ENCODE measurements at places on chromosomes 6 and 20.

- no peak for DNase-seq
Observed at GRCh38 chr6:44514085-44514484, 126.6 kb downstream of the CDC5L start.

- DNase-seq: no peak
Observed at GRCh38 chr20:41784209-41784958, 166.2 kb upstream of the CHD6 start.

GRCh38 chr20:53774461-53775203, 181.0 kb upstream of the ZNF217 start:
- DNase-seq: peak; percentile 92

DNA sequence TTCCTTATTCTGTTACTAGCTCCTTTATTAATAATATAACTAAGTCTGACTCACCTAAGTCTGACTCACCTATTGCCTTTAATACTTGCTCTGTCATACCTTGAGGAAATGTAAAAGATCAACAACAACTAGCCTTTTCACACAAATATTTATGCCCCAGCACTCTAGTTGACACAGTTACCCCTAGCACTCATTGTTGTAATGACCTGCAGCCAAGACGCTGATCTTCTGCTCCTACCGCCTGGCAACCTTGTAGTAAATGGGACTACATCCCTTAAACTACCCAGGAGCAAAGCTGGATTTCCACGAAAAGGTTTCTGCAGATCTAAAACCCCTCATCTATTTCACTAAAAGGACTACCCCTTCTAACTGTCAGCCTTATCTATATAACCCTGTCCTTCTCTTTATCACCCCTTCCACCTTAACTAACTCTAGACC, 90.0 kb downstream of the PLG start:
- peak; percentile 64 for DNase-seq

DNA sequence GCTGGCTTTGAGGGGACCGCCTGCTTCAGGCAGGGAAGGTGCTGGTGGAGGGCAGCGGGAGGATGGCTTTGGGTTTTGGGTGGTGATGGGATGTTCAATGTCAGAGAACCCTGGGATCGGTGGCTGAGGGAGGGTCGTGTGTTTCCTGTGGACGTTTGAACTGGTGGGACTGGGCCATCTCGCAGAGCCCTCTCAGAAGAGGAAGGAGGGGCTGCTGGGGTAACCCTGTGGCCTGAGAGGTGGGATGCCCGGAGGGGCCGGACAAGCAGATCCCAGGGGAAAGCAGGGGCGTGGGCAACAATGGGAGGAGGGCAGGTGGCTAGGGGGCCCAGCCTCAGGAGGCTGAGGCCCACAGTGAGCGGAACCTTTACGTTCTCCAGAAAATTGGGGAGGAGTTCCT, 34.9 kb downstream of the PYGB start:
- no peak for DNase-seq

DNA sequence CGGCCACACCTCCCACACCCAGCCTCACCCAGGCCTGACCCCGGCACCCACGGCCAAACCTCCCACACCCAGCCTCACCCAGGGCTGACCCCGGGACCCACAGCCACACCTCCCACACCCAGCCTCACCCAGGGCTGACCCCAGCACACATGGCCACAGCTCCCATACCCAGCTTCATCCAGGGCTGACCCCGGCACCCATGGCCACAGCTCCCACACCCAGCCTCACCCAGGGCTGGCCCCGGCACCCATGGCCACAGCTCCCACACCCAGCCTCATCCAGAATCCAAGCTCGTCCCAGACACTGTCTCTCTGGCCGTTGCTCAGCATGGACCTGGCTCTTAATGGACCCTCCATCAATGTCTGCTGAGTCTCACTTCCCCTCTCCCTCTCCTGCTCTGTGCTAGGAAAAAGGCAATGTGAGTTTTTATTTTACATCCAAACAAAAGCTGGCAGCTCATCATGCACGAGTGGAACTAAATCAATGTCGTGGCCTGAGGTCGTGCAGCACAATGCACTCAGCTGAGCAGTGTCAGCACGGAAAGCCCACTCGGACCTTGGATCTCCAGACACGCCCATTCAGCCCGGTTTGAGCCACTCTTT, 36.1 kb downstream of the NINL start:
- DNase-seq: no peak

DNA sequence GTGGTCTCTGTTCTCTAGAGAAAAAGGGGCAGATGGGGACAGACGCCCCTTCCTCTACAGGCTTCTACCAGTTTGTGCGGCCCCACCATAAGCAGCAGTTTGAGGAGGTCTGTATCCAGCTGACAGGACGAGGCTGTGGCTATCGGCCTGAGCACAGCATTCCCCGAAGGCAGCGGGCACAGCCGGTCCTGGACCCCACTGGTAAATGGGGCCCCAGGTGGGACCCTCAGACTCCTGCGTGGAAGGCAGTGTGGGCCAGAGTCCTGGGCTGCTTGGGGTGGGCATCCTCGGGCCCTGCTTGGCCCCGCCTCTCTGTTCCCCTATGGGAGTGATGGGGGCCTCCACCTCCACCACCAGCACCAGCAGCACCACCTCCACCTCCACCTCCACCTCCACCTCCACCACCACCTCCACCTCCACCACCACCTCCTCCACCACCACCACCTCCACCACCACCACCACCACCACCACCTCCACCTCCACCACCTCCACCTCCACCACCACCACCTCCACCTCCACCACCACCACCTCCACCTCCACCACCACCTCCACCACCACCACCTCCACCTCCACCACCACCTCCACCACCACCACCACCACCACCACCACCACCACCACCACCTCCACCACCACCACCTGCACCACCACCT, 3.2 kb upstream of the TNFRSF6B start:
- no peak for DNase-seq

DNA sequence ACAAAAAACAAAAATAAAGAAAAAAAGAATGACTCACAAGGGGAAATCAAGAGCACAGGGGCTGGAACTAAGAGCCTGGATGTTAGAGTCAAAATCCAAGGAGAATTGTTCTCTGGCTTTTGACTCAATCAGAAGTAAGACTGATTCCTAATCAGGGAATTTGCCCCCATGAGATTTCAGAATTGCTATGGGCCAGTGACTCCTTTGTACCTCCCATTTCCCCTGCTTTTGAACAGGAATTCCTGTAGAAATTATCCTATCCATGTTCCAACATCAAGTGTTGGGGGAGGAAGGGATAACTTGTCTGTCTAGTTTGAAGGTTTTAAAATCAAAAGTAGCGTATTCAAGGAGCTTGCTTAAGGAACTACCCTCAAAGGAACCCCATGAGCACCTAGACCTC, 396.7 kb downstream of the CDC5L start:
- no peak for DNase-seq

DNA sequence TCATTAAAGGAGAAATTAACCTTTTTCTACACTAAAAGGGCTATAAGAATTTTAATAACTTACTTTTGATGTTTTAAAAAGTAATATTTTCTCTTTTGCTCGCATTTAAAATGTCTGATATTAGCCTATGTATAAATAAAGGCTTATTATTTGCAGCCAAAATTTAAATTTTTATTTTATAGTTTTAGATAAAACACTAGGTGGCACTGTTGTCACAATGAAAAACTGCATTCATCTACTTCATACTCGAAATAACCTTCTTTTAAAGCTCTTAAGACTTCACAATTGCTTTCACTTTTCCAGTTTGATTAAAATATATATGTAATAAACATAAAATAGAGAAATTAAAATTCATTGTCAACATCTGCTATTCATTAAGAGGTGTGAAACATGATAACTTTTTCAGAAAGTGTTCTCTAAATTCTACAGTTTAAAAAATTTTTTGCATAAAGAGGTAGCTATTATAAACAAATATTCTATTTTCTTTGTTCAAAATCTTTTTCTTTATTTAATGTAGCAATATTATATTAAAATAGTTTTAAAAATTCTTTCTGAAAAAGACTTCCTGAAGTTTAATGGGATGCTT, 78.8 kb upstream of the DEFB112 start:
- no peak for DNase-seq

DNA sequence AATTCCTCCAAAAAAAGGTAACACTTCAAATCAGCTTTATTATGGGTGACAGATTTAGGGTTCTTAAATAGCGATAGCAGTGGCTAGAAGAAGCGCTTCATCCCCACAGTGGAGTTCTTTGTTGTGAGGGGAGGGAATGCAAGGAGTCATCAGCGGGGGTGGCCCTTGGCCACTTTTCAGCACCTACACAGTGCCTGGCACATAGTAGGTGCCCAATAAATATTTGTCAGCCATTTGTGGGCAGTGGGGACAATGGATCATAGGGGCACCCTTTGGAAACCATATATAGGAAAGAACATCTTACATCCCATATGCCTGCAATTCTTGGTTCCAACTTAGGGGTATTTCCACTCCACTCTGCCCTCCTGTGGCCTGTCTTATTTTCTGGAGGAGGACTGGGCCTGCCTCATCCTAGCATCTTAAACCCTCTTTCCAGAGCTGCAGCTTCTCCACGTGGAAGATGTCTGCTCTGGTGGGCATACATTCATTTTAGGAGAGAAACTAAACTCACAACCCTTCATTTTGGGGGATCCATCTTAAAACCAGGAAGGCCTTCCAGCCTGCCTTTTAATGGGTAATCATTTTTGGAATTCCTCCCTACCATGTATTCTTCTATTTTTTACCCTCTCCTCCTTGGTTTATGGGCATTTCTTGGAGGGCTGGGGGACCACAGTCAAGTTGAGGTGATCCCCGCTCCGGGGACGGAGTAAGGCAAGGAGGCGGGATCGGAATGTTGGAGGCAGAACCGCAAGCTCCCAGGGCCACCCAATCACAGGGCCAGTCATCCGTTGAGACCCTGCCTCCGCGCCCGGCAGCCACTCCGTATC, 2.6 kb upstream of the GPSM3 start:
- DNase-seq: peak; percentile 42

GRCh38 chr6:108163267-108163643, 2.6 kb upstream of the NR2E1 start:
- DNase-seq: peak; percentile 77

DNA sequence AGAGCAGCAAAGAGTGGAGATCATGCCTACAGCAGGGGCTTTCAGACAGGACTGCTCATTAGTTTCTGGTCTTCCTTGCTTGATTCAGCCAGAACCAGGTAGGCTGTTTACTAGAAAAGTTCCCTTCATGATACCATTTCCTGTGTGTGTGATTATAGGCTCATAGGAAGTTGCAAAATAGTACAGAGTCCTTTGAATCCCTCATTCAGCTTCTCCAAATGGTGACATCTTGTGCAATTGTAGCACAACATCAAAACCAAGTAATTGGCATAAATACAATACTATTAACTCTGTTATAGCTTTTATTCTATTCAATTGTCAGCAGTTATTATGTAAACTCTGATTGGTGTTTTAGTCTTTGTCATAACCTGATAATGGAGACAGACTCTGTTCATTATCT, 347.3 kb upstream of the CDH4 start:
- DNase-seq: no peak

- DNase-seq: no peak
Observed at GRCh38 chr6:126764671-126765070, 353.8 kb upstream of the RSPO3 start.

DNA sequence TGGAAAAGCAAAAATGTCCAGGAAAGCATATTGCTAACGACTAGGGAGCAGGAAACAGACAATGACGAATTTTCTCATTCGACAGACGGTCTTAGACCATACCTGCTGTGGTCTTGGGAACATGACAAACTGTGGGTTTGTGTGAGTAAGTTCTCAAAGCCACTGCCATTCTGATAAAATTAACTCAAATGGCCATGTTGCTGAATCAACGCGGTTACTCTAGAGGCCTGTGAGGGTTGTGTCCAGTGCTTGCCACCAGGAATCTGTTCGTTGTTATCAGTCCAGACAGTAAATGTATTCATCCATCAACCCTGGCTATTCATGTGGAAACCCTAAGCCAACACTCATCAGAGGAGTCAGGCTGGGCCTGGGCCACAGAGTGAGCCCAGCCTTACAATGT, 124.3 kb downstream of the MYLK4 start:
- peak; percentile 8 for DNase-seq

- peak; percentile 49 for DNase-seq
Observed at GRCh38 chr6:39335780-39336545, 13.5 kb upstream of the KCNK16 start.

- DNase-seq: no peak
Observed at GRCh38 chr6:115796829-115797228, 263.9 kb downstream of the FRK start.

- no peak for DNase-seq
Observed at GRCh38 chr6:106761160-106761559, 131.8 kb downstream of the QRSL1 start.

DNA sequence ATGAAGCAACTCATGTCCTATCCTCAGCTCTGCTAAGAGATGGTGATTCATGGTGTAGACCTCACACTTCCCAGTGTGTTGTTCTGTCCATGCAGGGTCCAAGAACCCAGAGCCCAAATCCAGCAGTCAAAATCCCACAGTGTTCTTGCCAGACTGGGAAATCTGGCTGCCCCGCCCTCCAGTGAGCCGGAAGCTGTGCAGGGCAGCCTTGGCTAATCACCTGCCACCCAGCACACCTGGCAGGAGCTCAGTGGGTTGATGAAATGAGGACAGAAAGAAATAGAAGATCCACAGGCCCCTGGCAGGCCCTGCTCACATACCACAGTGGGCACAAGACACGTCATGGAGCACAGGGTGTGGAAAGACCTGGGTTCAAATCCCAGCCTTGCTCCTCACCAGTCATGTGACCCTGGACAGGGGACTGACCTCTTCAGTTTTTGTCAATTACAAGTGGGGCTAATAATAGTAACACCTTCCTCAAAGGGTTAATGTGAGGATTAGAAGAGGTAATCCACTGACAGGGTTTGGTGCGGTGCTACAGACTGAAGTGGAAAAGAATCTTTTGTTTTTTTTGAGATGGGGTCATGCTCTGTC, 13.6 kb upstream of the GUCA1A start:
- DNase-seq: no peak

DNA sequence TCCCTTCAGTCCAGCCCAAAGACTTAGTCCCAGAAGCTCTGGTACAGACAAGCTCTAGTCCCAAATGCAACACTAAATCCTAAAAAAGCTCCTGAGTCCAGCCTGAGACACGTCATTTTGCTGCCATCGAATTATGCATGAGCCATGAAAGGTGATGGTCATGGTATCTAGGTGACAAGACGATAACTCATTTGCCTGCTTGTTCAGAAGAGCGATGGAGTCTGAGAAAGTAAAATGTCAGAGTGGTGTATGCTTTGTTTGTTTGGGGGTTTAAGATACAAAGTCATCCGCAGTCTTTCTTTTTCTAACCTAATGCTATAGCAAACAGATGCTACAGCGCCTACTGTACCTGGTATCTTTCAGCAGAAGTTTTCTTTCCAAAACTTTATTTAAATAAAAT, 54.7 kb downstream of the SLC23A2 start:
- DNase-seq: no peak

GRCh38 chr6:143394389-143394788, 56.1 kb downstream of the ADAT2 start:
- no peak for DNase-seq

- no peak for DNase-seq
Observed at GRCh38 chr20:14826543-14827313, 489.3 kb upstream of the FLRT3 start.

GRCh38 chr6:160667639-160668481, 3.8 kb upstream of the LPA start:
- DNase-seq: peak; percentile 12

- no peak for DNase-seq
Observed at GRCh38 chr20:57071954-57072583, 194.4 kb downstream of the BMP7 start.

All from mammary epithelial cell (primary cell).